ENCODE measurements at places on chromosomes 7 and 10.

GRCh38 chr10:79948976-79949722, at the start of gene SFTPD:
SFTPD (minus strand) TSS chr10:79949105; CDS start chr10:79946659, 2,446 bp downstream.
- DNase-seq: no peak

DNA sequence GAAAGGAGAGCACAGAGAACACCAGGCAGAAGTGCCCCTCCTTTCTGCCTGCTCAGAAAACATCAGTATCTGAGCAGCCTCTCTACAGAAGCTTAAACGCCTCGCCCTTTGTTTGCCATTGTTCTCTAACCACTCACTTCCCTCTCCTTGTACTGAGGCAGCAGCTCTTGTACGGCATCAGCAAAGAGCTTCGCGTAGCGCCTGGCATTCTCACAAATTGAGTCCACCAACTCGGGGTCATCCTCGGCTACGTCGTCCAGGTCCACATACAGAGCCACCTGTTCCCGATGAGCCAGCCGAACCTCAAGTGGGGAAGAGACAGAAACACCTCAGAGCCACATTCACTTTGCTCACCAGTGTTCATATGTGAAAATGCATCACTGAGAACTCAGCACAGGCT, 1.7 kb downstream of the MCM7 start:
- DNase-seq: no peak

DNA sequence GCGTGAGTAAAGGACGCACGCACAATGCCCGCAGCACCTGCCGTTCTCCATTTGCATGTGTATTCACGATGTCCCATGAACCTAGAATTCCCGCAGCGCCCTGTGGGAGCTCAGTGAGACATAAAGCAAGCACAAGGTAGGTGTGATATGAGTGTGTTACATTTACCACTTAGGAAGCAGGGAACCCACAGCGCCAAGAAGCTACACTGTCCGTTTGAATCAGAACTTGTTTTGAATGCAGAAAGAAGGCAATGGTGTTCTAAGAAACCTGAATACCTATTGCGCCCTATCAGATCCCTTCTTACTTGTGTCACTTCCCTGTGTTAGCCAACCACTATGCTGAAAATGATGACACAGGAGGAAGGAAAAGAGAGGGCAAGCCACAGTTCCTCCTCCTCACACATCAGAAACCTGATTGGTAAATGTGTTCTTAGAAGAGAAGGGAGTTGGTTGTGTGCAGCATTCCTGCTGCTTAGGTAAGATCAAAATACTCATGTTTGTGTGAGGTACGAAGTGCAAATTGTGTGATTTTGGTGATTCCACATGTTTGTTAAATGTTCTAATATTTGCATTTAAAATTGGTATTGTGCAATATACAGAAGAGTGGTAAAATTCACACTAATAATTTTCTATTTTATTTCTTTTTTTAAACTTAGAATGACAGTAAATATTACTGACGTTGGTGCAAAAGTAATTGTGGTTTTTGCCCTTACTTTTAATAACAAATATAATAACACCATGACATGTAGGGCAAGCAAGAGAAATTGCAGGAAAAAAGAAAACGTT, 185.4 kb downstream of the SEC23IP start:
- no peak for DNase-seq

GRCh38 chr10:33001908-33002492, 44.0 kb upstream of the ITGB1 start:
- no peak for DNase-seq

GRCh38 chr10:97849687-97850402, at the start of gene GOLGA7B:
GOLGA7B (plus strand) TSS chr10:97849843; CDS start chr10:97850304, 461 bp downstream.
- no peak for DNase-seq

- no peak for DNase-seq
Observed at GRCh38 chr7:43136064-43136463, 23.6 kb downstream of the HECW1 start.

DNA sequence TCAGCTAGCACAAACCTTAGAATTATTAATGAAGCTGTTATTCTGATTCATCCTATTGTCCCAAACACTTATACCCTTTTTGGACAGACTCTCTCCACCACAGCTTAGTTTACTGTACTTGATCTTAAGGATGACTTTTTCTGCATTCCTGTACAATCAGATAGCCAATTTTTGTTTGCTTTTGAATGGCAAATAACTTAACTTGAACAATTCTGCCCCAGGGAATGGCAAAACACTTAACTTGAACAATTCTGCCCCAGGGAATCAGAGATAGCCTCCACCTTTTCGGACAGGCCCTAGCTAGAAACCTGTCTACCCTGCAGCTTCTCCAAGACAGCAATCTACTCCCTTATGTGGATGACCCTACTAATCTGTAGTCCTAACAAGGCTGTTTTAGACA, 668.0 kb upstream of the LRRTM3 start:
- no peak for DNase-seq

DNA sequence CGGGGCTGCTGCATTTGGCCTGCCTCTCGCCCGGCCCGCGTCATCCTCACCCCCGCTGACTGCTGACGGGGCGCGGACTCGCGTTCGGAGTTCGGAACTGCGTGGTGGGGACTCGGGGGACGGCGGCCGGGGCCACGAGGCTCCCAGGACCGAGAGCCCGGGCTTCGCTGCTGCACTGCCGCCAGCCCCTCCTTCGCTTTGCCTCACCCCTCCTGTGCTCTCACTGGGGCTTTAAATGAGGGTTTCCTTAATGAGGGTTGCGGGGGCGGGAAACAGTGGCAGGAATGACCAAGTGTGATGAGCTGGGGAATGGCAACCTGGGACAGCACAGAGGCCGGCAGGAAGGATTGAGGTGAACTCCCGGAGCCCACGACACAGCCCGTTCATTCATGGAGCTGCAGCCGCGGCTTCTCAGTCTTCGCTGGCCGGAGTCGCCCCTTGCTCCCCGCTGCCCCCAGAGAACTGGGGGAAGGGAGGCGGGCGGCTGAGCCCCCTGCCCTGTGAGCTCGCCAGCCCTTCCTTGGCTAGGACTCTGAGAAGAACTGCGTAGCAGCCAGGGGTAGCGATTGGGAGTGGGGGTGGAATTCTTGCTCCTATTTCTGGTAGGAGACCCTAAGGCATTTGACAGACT, 1.5 kb upstream of the LRRC4 start:
- DNase-seq: no peak

- no peak for DNase-seq
Observed at GRCh38 chr7:147279514-147279913, 1162.9 kb downstream of the CNTNAP2 start.

GRCh38 chr7:16581286-16581685, 54.7 kb downstream of the LRRC72 start:
- no peak for DNase-seq

DNA sequence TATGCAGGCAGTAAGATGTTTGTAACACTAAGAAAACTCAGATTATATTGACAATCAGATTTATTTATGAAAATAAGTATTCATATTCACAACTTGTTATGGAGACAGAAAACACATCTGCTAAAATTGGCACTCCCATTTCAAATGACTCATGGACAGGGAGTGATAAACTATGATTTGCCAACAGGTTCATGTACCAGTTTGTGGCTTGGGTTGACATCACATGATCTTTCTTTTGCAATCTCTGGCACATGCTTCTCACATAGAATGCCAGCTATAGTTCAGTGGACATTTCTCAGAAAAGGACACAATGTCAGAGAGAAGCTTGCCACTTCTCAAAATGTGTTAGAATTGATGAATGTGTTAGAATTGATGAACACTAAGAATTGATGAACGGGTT, 663.2 kb upstream of the ANKRD30A start:
- no peak for DNase-seq

GRCh38 chr7:115494529-115495147, 535.9 kb downstream of the TFEC start:
- DNase-seq: no peak

GRCh38 chr10:29214551-29214950, 74.3 kb upstream of the LYZL1 start:
- DNase-seq: no peak

DNA sequence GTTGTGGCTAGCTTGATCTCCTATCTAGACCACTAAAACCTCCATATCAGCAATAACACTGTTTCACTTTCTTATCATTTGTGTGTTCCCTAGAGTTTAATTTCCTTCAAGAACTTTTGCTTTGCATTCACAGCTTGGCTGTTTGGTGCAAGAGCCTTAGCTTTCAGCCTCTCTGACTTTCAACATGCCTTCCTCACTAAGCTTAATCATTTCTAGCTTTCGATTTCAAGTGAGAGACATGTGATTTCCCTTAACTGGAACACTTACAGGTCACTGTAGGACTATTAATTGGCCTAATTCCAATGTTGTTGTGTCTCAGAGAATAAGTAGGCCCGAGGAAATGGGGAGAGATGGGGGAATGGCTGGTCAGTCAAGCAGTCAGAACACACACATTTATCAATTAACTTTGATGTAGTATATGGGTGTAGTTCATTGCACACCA, 10.6 kb upstream of the BPGM start:
- no peak for DNase-seq

GRCh38 chr10:75540357-75540966, 109.0 kb downstream of the LRMDA start:
- DNase-seq: no peak

- no peak for DNase-seq
Observed at GRCh38 chr10:5666008-5666840, at the start of gene ASB13. ASB13 (minus strand) TSS chr10:5666595; CDS start chr10:5666551, 44 bp downstream.

GRCh38 chr7:15291699-15292098, 270.1 kb downstream of the AGMO start:
- no peak for DNase-seq

DNA sequence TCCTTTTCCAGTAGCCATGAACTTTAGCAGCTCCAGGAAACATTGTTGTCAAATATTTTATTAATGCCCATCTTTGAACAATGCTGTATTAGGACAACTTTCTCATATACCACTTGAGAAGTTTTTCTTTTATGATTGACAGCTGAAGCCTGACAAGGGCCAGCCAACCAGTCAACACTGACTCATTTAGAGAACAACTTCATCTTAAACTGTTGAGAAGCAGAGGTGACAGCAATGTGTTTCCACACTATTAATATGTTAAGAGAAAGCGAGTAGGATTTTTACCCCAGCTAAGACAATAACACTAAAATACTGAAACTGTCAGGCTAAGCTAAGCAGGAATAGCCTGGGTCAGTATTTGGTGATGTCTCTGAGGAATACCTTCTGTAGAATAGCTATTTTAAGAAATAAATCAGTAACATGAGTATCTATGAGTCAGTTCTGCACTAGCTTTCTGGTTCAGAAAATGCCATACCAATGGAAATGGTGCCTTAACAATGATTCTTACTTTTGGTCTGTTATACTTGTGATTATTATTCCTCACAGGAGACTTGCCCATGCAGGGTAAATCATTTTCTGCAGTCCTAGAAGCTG, 168.8 kb upstream of the POT1 start:
- DNase-seq: no peak

- no peak for DNase-seq
Observed at GRCh38 chr10:33459602-33460001, 125.1 kb upstream of the NRP1 start.

Measured in activated CD8-positive, alpha-beta memory T cell treated with anti-CD3 and anti-CD28 coated beads for 4 hours (primary cell).